Suppressor macrophage (primary cell): ENCODE measurements at places on chromosomes 4 and X.

- no peak for DNase-seq
These were observed 46.1 kb upstream of the HCCS start for GRCh38 chrX:11064851-11065600.

DNA sequence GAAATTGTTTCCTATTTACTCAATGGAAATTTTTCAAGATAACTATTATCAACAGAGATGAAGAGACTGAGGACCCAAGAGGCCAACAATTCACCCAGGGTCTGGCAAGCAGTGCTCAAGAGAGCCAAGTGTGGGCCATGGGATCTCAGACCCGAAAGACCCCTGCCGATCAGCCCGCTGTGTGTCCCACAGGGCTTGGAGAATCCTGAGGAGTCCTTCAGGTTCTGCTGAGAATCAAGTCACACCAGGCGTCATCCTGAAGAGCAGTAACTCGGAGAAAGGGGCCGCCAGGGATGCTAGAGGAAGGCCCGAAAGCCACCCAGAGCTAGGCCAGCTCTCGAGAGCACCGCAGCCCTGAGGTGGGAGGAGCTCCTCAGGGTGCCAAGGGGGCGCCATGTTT is 48.7 kb downstream of the FGFRL1 start:
- no peak for DNase-seq

DNA sequence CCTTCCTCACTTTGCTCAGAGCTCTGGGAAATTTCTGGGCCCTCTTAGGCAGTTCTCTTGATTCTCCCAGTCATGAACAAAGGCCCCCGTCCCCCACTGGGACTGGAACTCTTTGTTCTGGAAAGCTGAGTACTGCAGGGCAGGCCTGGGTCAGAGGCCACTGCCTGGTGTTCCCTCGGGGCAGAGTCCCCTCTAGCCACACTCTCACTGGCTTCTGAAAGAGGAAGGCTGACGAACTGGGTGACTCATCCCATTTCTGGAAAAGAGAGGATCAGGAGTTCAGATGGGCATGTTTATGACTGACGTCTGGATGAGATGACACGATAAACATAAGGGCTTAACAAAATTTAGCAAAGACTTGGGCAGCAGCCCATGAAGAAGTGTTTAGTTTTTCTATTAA is 47.7 kb downstream of the DDX3X start:
- DNase-seq = peak; percentile 86

- DNase-seq = no peak
These were observed 117.7 kb upstream of the PNPLA4 start for GRCh38 chrX:8044947-8045346.

DNA sequence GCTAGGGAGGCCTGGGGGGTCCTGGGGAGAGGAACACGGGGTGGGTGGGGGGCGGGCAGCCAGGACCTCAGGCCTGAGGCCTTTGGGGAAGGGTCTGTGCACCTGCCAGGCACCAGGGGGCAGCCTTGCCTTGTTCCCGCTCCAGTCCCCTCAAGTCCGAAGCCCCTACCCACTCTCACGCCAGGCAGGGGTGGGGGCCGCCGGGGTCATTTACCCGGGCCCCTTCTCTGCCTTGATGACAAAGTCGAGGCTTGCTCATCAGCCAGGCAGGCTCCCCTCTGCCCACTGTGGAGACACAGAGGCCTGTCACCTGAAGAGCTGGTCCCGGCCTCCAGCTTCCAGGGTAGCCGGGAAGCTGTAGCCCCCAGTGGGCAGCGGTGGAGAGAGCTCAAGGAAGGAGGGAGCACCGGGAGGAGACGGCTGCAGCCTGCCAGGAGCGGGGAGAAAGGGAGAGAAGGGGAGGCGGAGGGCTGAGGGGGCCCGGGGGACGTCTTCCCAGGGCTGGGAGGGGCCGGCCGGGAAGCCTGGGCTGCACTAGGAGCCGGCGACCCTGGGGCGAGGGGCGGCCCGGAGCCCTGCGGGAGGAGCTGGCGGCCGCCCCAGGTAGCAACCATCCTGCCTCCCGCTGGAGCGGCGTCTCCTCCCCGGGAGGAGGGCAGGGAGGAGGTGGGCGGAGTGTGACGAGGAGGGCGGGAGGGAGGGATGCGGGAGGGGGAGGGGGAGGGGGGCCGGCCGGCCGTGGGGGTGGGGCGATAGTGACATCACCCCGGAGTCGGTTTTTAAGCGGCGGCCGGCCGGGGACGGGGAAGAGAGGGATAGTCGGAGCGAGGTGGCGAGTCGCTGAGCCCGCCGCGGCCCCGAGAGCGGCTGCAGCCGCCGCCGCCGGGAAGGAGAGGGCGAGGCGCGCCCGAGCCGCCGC is at the start of gene SLC6A8:
Gene SLC6A8, plus strand, starts transcription at position 806 of the 919 bp plus-strand sequence. CDS start 649 bp downstream, outside the sequence.
- peak; percentile 53 for DNase-seq

- DNase-seq = peak; percentile 82
These were observed 20.4 kb downstream of the SLC25A53 start for GRCh38 chrX:104136241-104137019.

DNA sequence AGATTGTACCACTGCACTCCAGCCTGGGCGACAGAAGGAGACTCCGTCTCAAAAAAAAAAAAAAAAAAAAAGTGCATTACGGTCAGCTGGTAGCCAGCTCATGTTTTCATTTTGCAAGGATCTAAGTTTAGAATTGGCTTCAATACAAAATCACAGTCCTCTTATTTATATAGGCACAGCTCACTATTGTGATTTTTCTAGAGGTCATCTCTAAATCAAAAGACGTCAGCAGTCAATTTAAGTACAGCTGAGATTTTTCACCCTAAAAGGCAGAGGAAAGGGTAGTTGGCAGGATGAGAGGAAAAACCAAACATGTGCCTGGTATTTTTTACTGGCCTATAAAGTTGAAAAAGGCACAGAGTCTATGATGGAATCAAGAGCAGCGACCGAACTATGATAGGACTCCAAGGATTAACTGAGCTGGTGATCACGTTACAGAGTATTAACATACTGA is 30.8 kb downstream of the ASB5 start:
- no peak for DNase-seq

DNA sequence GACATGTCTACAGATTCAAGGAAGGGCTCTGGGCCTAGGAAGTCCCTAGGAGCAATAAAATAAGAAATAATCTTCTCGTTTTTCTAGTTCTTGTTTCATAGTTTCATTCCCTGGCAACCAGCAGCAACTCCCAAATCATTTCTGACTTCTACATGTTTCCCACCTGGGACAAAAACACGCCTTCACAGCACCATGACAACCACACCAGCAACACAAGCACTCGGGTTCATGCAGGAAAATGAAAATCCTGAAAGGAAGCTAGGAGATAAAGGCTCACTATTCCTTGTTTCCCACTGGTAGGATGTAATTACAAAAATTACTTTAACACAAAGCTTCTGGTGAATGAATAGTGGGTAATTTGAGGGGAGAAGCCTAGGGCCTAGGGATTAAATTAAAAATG is 158.9 kb downstream of the ADAMTS3 start:
- DNase-seq = no peak

DNA sequence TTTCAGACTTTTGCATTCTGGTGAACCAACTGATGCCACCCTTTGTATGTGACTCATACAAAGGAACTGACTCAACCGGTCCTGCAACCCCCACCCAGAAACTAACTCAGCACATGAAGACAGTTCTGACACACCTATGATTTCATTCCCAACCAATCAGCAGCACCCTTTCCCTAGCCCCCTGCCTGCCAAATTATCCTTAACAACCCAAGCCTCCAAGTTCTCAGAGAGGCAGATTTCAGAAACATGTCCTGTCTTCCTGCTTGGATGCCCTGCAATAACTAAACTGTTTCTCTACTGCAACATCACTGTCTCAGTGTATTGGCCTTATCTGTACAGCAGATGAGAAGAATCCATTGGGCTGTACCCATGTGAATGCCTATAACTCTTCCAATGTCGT is 284.7 kb downstream of the CAMK2D start:
- no peak for DNase-seq

DNA sequence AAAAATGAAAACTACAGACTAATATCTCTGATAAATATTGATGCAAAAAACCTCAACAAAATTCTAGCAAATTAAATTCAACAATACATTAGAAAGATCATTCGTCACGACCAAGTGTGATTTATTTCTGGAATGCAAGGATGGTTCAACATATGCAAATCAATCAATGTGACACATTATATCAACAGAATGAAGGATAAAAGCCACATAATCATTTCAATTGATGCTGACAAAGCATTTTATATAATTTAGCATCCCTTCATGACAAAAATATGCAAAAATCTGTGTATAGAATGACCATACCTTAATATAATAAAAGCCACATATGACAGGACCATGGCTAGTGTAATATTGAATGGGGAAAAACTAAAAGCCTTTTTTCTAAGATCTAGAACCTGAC is 457.2 kb upstream of the SPANXN1 start:
- no peak for DNase-seq

DNA sequence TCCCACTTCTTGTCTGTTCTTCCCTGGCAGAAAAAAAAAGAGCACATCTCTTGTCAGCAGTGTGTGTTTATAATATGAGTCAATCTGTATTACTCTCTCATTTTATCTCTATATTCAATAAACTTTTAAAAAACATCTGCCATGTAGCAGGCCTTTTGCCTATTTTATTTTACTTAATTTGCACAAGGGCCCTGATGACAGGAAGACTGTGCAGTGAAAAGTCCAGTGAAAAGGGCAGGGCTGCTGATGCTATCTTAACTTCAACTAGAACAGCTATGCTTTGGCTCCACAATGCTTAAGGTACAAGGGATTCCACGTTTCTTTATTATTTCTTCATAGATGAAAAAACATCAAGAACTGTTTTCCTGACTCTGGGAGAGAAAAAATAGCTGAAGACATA is 97.0 kb upstream of the DGKK start:
- no peak for DNase-seq

GRCh38 chr4:183165376-183165775 is 66.3 kb downstream of the WWC2 start:
- no peak for DNase-seq

DNA sequence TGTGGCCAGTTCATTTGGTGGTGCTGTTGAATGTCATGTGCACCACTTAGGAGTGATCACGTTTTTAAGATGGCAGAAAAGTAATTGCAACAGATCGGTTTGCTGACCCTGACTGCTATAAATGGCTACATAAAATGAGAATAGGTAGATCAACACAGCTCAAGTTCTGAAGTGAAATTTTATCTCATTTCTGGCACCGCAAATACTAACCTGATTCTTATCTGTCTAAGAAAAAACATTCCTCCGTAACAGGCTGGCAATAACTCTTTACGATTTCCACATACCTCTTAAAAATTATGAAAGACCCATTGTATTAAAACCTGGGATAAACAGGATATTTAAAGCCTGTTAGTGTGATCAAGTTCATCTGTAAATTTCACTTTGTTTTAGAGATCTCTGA is 387.5 kb downstream of the PDGFC start:
- DNase-seq = no peak

GRCh38 chrX:10111364-10112148 is 45.2 kb upstream of the CLCN4 start:
- DNase-seq = peak; percentile 39

DNA sequence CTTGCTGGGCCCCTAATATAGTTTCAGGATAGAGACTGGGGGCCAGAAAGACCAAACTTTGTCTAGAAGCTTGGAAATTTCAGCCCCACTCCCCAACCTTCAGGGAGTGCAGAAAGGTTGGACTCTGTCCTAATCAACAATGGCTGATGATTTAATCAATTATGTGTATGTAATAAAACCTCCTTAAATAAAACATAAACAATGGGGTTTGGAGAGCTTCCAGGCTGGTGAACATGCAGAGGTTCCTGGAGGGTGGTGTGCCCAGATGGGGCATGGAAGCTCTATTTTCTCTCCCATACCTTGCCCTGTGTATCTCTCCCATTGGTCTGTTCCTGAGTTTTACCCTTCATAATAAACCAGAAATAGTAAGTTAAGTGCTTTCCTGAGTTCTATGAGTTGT is 174.2 kb downstream of the GC start:
- no peak for DNase-seq
